ENCODE measurements at places on chromosomes 2 and 18.

GRCh38 chr2:231334179-231334930 is 61.2 kb upstream of the B3GNT7 start:
- DNase-seq: no peak

DNA sequence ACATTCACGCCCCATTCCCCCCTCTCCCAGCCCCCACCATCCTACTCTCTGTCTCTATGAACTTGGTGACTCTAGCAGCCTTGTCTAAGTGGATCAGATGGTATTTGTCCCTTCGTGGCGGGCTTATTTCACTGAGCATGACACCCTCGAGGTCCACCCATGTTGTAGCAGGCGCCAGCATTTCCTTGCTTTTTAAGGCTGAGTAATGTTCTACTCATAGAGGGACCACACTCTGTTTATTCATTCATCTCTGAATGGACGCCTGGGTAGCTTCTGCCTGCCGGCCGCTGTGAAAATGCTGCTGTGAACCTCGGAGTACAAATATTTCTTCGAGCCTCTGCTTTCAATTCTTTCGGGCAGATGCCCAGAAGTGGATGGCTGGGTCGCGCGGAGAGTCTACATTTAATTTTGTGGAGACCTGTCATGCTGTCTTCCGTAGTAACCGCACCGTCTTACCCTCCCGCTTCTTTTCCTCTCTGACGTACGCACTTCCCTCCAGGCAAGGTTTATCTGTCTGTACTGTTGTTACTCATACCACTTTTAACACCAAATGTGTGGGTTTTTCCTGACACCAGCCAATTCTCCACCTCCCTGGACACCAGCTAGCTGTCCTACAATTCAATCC is 5.6 kb downstream of the CROCC2 start:
- no peak for DNase-seq

DNA sequence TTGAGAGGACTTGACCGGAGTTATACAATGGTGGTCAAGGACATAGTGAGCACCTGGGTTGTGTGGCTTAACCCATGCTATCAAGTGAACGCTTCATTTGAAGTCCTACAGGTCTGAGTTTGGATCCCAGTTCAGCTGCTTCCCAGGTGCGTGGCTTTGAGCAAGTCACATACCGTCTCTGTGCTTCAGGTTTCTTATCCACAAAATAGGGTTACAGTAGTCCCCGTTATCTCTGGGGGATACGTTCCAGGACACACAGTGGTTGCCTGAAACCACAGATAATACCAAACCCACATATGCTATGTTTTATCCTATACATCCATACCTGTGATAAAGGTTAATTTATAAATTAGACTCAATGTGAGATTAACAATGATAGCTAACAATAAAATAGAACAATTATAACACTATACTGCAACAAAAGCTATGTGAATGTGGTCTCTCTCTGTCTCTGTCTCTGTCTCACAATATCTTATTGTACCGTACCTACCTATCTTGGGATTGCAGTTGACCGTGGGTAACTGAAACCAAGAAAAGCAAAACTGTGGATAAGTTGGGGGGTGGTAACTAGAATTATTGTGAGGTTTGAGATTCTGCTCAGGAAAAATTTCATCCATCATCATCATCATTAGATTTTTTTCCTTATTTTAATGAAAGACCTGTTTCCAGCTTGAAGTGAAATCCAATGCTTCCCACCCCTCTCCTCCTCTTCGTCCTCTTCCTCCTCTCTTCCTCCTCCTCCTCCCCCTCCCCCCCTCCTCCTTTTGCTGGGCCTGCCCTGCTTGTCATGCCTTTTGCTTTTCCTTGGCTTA is 22.7 kb downstream of the LBH start:
- DNase-seq: no peak

DNA sequence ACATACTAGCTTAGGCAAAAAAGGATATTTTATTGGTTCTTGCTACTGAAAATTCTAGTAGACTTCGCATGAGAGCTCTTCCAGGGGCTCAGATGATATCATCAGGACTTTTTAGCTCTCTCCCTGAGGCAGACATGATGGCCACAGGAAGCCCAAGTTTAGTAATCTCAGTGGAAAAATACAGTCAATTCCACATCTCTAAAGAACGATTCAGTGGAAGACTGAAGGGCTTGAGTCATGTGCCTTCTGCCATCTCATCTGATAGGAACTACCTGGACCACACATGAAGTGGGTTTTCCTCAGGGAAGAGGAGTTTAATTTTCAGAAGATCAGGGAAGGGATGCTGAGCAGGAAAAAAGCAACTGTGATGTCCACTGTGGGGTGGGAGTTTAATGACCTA is 117.3 kb downstream of the TTC27 start:
- DNase-seq: no peak

- DNase-seq: peak; percentile 49
These were observed 839 bp upstream of the GPR148 start for GRCh38 chr2:130728007-130728454.

DNA sequence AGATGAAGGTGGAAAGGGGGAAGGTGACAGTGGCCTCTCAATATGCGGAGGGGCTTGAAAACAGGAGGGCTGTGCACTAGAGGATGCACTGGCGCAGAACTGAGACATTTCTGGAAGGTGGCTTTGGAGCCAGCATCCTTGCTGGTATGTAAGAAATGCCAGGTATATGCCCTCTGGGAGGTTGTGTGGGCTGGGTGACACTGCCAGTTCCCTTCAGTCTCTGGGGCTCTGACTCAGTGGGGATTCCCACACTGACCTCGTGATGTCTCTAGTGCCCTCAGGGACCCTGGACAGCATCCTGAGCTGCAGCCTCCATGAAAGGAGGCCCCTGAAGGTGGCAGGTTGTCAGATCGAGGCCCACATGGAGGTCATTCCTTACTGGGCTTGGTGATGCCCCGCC is 74.0 kb downstream of the AGAP1 start:
- no peak for DNase-seq

DNA sequence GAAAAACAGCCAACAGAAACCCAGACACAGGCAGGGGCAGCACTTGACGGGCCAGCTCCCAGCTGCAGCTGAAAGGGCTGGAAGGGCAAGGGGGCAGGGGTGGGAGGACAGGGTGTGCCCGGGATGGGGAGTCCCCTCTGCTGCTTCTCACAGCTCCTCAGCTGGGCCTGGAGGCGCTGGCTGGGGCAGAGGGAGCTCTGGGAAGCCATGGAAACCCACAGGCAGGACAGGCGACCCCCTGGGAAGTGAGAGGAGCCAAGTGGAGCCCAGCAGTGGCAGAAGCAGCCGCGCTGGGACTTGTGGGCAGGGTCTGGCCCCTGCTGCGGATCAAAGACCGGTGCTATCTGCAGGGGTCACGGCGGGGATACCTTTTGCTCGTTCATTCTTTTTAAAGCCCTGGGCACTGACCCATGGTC is 20.7 kb downstream of the OTOF start:
- DNase-seq: no peak

- no peak for DNase-seq
These were observed 41.2 kb downstream of the SLC8A1 start for GRCh38 chr2:40410695-40411094.

DNA sequence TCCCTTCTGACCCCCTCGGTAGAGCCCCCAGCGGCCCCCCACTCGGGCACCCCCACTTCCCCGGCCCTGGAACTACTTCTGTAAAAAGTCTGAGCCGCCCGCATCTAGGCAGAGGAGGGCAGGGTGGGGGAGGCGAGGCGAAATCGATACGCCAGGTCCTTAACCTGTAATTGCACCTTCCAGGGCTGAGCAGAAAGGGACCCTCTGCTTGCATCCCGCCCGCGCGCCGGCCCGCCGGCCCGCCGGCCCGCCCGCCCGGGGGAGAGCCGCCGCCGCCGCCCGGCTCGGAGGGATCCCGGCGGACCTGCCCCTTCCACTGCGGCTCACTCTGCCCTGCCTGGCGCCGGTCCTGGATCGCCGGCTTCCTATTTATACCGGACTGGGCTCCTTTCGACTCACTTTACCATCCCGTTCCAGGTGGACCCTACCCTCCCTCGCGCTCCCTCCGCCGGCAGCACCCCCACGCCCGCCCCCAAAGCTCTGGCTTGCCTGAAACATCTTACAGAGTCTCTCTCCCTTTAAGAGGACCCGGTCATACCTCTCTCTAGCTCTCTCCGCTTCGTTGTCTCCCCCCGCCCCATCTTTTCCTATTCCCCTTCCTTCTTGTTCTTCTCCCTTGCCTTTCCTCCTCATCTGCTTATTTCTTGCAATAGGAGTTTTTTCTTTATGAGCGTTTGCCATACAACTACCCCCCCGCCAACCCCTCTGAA is 797 bp downstream of the KLHL14 start:
- DNase-seq: no peak

DNA sequence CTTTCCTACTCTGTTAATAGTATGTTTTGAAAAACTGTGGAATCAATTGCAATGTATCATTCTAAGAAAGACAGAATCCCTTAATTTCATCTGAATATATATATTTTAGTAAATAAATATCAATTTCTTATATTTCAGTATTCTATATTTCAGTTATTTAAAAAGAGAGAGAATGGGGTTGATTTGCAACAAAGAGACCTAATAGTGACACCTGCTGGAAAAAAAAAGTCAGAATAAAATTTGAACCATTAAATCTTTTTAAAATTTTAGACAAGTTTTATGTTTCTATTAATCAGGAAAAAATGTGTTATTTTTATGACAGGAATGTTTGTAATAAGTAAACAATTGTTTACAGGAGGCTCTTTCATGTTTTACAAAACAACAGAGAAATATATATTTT is 20.7 kb upstream of the CCNT2 start:
- DNase-seq: no peak

GRCh38 chr2:181780047-181780651 is 99.8 kb upstream of the NEUROD1 start:
- no peak for DNase-seq
